RCC 7860 (cell line): ENCODE measurements at places on chromosomes 4 and X.

DNA sequence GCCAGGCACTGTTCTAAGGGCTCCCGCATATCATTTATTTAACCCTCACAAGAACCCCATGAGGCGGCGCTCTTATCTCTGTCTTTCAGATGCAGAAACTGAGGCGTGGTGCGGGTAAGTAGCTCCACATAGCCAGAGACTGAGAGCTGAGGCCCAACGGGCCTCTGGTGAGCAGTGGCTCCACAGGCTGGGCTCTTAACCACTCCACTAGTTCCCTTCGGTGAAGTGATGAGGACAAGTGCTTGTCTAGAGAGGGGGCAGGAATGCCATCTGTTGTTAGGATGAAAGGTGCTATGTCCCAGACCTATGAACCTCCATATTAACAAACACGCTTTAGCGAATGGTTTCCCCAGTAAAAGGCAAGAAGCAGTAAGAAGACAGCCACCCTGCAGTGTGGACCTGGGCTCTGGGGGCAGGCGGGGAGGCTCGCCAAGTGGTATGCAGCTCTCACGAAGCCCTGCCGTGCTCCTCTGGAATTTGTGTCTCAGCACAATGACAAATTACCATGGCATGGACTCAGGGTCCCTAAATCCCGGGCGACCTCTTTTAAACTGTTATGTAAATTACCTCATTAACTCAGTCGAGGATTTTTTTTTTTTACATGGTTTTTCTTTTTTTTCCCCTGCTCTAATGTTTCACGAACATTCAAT, 20.9 kb upstream of the S100G start:
- DNase-seq: no peak

- no peak for DNase-seq
Measured at GRCh38 chr4:173448103-173448502, 49.2 kb upstream of the SCRG1 start.

GRCh38 chr4:89215736-89216135, 91.9 kb downstream of the GPRIN3 start:
- no peak for DNase-seq

DNA sequence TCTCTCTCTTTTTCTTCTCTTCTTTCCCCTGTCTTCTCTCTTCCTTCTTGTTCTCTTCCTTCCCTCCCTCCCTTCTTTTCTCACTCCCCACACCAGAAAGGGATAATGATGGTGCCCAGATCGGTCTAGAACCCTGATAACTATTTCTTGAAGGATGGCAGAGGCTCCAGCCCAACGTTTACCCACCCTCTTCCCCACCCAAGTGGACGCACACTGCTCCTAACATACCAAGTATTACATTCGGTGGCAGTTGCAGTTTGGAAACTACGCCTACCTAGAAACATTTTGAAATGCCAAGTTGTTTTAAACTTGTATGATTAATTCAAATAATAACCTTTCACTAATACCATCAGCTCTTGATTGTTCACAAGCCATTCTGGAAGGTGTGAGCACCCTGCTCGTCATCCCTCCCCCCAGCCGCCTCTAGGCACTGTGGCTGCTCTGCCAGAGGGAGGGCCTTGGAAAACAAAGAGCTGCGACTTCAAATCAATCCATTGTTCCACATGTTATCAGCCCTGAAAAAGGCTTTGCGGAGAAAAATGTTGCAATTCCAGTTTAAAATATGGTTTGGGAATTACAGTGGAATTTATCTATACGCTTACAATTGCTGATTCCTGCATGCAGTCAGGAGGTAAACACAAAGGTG, 1017.5 kb upstream of the TENM3 start:
- DNase-seq: no peak

- DNase-seq: no peak
Measured at GRCh38 chrX:113868711-113869110, 715.2 kb upstream of the HTR2C start.

GRCh38 chrX:68098431-68098830, 334.9 kb downstream of the OPHN1 start:
- no peak for DNase-seq
